ENCODE measurements at places on chromosomes 3 and 15.

- DNase-seq: no peak
These were observed 109.9 kb downstream of the SCAPER start for GRCh38 chr15:76795217-76795616.

DNA sequence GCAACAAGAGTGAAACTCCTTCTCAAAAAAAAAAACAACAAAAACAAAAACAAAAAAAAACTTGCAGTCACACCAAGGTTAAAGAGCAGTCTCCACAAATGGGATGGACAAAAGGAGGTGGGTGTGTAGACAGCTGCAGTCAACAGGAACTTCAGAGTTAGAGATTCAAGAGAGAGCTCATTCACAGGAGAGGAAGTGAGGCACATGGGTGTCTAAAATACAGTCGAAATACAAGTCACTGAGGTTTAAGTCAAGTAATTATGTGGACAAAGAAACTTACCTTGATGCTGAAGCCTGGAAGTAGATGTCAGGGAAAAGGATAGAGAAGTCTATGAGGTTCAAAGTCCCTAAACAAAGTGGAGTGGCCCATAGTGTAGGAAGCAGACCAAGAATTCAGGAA lies 14.8 kb downstream of the MRPS11 start:
- no peak for DNase-seq

DNA sequence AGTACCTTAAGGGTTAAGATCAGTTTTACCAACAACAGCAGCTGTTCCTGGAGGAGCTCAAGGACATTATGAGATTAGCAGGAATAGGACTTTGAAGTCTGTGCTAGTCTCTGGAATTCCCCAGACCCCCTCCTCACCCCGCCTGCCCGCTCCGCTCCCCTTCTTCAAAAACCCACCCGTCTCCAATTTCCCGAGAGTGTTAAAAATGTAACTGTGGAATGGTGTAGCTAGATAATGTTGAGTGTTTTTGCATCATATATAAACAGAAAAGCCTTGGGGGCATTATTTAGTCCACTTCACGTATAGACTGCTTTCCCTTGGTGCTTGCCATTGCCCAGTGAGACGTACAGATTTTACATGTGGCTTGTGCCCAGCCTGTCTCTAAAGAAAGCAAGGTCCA lies 65.0 kb upstream of the SEMA6D start:
- DNase-seq: no peak

GRCh38 chr3:98599647-98600411 lies 6.4 kb upstream of the CPOX start:
- DNase-seq: no peak

DNA sequence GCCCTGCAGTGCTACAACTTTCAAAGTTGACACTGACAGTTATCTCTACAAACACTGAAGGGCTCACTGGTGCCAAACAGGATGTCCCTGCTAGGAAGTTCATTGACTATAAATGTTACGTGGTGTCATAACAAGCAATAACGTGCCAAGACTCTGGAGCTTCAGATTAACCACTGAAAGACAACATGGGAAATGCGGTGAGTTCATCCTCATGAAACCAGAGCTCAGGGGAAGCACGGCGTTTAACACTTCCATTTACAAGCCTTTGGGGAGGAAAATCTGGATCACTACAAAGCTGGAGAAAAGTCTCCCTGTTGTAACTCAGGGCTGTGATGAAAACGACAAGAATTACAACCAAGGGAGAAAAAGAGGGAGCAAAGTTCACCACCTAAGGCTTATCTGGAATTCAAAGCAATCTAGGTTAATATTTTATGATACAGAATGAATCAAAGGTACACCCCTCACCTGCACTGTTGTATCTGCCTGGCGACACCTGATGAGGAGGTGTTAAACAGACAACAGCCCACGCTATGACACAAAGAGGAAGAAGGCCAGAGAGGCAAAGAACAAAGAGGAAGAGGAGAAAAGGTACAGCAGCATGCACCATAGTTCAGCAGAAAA lies 27.0 kb downstream of the SHQ1 start:
- DNase-seq: no peak

DNA sequence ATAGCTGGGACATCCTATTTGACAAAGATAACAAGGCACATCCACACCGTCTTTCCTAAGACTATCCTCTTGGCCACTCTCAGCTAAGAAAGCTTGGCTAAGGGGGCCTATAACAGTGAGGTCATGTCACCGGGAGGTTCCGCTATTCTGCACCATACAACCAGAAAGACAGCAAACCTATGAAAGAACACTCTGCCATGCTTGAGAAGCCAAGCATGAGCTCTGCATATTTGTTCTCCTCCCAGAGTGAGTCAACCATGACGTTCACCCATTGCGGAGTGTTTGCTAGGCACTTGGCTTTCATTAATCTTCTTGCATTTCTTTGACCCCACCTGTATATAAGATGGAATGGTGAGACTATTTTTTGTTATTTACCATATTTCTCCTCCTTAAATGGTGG lies 141.2 kb downstream of the GMNC start:
- DNase-seq: no peak

GRCh38 chr15:89400782-89401545 lies 66.3 kb upstream of the POLG start:
- no peak for DNase-seq

GRCh38 chr3:156547637-156548036 lies 7.3 kb downstream of the SSR3 start:
- DNase-seq: no peak

DNA sequence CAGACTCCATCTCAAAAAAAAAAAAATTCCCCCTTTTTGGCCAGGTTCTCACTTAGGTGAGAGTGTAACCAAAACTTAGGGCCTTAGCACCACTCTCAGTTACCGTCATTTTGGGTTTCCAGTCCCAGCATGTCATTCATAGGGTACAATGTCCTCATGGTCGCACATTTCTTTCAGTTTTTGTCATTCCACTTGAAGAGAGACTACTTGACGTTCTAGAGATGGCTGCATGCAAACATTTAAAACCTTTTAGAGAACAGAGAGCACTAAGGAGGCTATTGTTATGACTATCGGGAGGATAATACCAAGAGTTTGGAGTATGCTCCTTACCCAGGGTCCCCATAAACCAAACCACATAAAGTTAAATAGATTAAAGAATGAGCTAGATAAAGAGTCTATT lies 37.9 kb upstream of the THUMPD3 start:
- DNase-seq: no peak

DNA sequence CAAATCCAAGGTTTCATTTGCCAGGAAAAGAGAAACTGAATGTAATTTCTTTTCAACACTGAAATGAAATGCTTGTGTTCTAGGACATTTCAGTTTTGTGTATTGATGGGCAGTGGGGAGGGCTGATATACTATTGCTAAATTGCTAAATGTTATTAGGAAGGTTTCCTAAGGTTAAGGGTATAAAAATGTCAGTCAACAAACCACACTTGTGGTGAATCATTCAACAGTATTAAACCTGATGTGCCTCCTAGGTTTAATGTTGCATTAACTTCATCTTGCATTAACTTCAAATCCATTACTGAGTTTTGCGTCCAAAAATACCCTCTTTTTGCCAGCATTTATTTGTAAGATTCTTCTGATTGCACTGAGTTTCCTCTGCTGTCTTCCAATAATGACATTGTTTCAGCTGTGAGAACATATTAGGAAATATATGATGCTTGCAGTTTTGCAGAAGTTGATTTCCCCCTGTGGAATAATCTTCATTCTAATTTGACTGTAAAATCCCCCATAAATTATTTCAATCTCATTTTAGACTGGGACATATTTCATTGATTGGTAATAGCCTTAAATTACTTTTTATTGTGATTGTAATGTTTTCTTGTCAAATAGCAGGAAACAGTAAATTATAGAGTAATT lies 758.3 kb downstream of the GBE1 start:
- no peak for DNase-seq

- no peak for DNase-seq
These were observed 75.6 kb downstream of the ST6GAL1 start for GRCh38 chr3:187005827-187006481.

- DNase-seq: no peak
These were observed 95.3 kb downstream of the TMCO5A start for GRCh38 chr15:38029736-38030135.

DNA sequence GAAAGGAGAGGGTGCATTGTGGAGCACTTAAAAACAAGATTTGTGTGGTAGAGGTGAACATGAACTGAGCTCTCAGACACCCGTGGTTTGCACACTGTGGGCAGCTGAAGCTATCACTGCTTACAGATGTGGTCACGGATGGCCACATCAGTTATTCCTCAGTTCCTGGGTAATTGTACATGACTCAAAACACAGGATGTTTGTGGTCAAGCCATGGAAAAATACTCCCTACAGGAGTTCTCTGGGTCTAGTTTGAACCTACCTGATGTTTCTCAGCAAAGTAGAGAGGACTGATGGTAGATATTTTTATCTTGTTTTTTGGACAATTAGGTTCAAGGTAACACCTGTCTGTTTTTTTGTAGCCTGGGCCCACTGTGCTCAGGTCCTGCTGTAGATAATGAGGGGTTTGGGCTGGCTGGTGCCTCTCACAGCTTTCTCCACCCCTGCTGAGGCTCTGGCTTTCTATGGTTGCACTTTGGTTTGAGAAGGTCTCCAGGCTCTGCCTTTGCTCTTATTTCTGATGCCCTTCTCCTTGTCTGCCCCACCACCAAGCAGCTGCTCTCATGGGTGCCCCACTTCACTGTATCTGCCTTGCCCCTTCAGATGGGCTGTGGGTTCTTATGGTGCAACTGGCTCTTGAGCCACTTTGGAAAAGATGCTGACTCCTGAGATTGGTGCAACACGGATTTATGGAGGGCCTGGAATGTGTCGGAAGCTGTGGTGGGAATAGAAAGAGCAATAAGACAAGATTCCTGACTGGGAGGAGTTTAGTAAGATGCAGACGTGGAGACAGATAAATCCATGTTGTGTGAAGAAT lies 40.1 kb downstream of the CDCP1 start:
- peak; percentile 73 for DNase-seq

- no peak for DNase-seq
These were observed 53.3 kb downstream of the SLC6A6 start for GRCh38 chr3:14455571-14456317.

DNA sequence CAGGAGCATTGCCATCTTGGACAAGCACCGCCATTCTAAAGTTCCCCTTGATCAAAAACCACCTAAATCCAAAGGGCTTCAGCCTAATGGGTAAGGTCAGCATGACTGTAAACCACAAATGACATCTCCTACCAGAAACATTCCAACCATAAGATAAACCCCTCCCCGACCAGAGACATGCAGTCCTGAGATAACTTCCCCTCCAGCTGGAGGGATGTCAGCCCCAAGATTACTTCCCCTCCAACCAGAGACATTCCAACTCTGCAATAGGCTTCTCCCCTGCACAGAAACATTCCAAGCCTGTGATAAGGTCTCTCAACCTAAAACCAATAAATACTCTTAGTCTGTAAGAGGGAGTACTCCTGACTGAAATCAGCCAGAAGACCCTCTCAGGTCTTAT lies 62.7 kb upstream of the DNAJC19 start:
- no peak for DNase-seq

DNA sequence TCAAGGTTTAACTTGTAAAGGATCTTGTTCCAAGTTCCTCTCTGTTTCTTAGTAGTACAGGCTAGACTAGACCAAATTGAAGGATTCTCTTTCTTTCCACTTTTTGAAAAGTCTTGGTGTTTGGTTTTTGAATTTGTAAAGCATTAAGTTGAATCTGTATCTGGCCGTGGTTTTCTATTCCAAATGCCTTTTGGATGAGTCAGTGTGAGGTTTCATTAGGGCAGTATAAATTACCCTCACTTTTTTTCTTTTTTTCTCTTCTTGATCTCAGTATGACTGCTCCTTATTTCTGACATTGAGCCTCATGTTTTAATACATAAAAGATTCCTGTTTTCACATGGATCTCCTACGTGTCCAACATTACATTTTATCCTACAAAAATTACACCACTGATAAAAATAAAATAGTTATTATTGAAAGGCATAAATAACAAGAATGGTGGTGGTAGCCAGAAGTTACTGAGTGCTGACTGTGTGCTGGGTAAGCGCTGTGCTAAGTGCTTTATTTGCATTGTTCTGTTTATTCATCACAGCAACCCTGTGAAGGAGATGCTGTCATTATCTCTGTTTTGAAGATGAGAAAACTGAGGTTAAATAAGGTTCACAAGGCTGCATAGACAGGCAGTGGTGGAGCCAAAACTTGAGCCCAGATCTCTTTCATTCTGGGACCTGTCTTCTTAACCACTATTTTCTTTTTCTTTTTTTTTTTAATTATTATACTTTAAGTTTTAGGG lies 48.3 kb downstream of the MITF start:
- DNase-seq: no peak

- DNase-seq: no peak
These were observed 958.8 kb upstream of the NR2F2 start for GRCh38 chr15:95371664-95372063.

GRCh38 chr3:124346487-124346886 lies 354.6 kb upstream of the ROPN1 start:
- no peak for DNase-seq

- no peak for DNase-seq
These were observed 108.3 kb downstream of the OCA2 start for GRCh38 chr15:27990521-27991515.

GRCh38 chr15:77807611-77808010 lies 174.9 kb upstream of the LINGO1 start:
- DNase-seq: no peak

DNA sequence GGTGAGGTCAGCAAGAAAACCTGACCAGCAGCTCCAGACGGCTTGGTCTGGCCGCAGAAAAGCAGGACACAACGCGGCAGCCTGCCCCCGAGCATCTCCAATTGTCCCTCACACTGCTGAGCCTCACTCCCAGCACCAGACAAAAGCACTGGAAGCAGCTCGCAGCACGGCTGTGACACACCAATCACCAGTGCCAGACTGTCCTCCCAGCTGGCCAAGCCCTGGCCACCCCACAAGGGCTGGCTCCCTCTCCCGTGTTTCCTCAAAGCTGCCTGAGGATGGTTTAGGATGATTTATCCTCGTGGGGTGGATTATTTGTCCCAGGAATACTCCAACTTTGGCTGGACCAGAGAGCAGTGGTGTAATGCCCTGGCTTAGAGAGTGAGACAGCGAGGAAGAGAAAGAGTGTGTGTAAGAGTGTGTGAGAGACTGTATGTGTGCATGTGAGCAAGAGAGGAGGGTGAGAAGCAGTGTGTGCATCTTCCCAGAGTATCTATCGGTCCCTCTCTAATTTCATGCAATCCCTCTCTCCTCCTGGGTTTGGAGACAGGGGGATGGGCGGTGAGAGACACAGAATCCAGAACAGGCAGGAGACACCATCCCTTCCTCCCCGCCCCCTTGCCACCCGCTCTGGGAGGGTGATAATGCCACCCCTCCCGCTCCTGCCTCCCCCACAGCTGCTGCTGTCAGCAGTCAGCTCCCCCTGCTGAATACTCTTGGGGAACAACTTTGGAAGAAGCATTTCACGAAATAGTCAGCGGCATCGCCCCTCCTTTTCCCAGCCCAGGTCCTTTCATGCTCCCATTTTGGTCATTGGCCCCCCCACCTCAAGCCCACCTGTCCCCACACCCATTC lies 34.2 kb downstream of the SEMA5B start:
- DNase-seq: no peak

DNA sequence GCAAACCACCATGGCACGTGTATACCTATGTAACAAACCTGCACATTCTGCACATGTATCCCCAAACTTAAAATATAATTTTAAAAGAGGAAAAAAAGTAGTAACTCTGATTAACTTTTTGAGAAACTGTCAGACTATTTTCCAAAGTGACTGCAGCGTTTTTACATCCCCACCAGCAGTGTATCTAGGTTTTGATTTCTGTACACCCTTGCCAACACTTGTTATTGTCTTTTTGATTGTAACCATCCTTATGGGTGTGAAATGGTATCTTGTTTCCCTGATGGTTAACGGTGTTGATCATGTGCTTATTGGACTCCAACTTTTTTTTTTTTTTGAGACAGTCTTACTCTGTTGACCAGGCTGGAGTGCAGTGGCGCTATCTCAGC lies 23.0 kb upstream of the ALPK3 start:
- no peak for DNase-seq
